Stimulated activated CD8-positive, alpha-beta memory T cell treated with anti-CD3 and anti-CD28 coated beads, Interleukin-15, amount 100 ng/mL, for 4 hours (primary cell): ENCODE measurements at places on chromosomes 2 and 18.

GRCh38 chr2:108280466-108280865, 8.2 kb upstream of the SULT1C2 start:
- no peak for DNase-seq

- DNase-seq, result no peak
Observed at GRCh38 chr2:19038071-19039015, 320.1 kb downstream of the OSR1 start.

- no peak for DNase-seq
Observed at GRCh38 chr2:240567872-240568677, at the start of gene RNPEPL1. Gene RNPEPL1 (plus strand): TSS chr2:240568484. CDS start chr2:240568587, 103 bp downstream.

GRCh38 chr2:146124741-146125140, 1604.8 kb upstream of the ZEB2 start:
- DNase-seq, result no peak

GRCh38 chr2:38671303-38671702, 5.4 kb downstream of the GALM start:
- DNase-seq, result no peak

DNA sequence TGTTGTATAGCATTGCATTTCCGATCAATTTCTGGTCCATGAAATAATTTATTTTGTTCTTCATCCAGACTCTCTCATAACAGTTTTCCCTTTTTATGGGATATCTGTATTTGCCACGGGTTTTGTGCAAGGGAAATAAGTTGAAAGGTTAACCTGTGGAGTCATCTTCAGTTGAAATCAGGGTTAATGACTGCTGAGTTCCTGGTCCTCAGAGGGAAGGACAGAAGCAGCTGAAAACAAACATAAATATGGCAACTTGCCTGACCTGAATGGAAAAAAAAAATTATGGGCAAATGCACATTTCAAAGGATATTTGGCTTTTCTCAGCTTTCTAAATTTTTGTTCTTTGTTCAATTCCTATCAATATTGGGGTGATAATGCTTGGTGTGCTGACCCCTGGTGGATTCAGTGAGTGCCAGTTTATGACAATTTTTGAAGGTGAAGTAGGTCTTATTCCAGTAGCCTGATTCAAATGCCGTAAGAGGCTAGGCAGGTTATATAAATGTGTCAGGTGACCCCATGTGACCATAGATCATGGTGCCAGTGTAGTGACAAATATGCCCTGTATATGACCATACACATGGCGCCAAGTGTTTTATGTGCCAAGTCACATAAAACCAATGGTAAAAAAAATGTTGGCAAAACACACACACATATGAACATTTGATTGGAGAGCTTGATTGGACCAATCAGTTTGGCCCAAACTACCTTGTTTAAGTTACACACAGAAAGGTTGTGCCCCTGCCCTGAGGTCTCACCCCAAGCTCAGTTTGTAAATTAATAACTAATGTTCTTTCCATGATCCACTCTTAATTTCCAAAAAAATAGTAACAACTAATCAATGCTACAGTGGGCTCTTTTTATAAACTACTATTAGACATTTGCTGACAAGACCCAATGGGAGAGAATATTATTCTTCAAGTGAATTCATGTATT, 47.6 kb upstream of the FAM124B start:
- no peak for DNase-seq

- no peak for DNase-seq
Observed at GRCh38 chr2:149360106-149360505, 29.7 kb downstream of the LYPD6 start.

DNA sequence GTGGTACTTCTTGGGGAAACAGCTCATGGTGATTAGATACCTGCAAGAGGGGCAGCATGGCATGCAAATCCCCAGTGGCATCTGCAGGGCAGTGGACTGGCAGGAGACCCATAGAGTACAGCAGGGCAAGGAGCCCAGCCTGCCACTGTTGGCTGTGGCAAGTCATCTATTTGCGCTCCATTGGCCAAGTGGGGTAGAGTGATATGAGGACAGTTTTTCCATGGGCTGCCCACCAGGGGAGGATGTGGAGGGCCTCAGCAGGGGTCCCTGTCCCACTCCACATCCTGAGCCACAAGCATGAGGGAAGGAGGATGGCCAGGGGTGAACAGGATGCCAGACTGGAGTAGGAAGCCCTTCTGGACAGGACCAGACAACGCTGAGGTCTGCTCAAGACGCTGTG, 50.9 kb upstream of the OTOF start:
- DNase-seq, result no peak

GRCh38 chr18:8750954-8751415, 45.6 kb downstream of the MTCL1 start:
- no peak for DNase-seq

- no peak for DNase-seq
Observed at GRCh38 chr2:175247159-175247558, 65.6 kb upstream of the ATP5MC3 start.

- DNase-seq, result no peak
Observed at GRCh38 chr2:127569666-127570065, 34.2 kb downstream of the MYO7B start.

- DNase-seq, result no peak
Observed at GRCh38 chr2:168475636-168476035, 19.6 kb downstream of the CERS6 start.

- no peak for DNase-seq
Observed at GRCh38 chr18:9608298-9608697, 6.1 kb downstream of the PPP4R1 start.

DNA sequence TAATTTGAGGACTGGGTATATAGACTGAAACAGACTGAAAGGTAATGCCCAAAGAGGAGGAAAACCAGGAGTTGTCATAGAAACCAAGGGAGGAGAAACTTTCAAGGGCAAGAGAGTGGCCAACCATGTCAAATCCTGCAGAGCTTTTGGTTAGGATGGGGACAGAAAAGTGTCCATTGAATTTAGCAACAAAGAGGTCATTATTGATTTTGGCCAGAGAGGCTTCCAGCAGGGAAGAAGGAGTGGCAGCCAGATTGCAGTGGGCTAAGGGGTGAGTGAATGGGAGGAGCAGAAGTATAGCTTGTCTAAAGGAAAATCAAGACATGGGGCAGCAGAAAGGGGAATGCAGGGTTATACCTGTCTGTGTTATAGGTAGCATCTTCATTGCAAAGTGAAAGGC, 194.0 kb downstream of the CAMKMT start:
- no peak for DNase-seq

DNA sequence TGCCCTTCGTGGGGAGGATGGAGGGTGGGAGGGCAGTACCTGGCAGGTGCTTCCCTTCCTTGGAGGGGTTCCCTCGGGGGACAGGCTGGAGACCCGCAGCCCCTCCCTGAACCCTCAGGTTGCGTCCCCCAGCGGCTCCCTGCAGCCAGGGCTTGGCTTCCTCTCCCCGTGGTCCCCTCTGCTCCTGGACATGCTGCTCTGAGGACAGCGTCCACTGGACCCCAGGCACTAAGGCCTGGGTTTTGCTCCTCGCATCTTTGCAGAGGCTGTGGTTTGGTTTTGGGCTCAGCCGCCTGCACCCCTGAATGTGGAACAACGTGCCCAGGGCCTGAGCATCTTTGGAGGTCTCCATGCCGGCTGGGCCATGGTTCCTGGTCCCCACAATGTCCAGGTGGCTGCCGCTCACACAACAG, 133.5 kb downstream of the PTGR3 start:
- DNase-seq, result no peak
